ENCODE measurements at places on chromosomes 1 and 21.

- DNase-seq, result no peak
These were observed 194.3 kb upstream of the CAMK1G start for GRCh38 chr1:209389258-209389657.

DNA sequence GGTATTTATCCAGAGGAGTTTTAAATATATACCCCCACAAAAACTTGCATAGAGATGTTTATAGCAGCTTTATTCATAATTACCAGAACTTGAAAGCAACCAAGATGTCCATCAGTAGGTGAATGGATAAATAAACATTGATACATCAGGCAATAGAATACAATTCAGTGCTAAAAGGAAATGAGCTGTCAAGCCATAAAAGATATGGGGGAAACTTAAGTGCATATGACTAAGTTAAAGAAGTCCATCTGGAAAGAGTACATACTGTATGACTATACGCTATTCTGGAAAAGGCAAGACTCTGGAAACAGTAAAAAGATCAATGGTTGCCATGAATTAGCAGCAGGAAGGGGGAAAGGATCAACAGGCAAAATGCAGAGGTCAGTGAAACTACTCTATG, 366.7 kb downstream of the HHIPL2 start:
- no peak for DNase-seq

- DNase-seq, result no peak
These were observed 404.0 kb upstream of the VAMP3 start for GRCh38 chr1:7366955-7367665.

GRCh38 chr1:34829250-34829649, 30.3 kb downstream of the SMIM12 start:
- DNase-seq, result no peak

Measured in GM12892 (cell line).